ENCODE measurements at places on chromosomes 4 and X.

GRCh38 chrX:103376118-103376978 is at the start of gene BEX3:
BEX3 (plus strand) TSS chrX:103376538; CDS start chrX:103377522, 984 bp downstream.
- peak; percentile 38 for DNase-seq

DNA sequence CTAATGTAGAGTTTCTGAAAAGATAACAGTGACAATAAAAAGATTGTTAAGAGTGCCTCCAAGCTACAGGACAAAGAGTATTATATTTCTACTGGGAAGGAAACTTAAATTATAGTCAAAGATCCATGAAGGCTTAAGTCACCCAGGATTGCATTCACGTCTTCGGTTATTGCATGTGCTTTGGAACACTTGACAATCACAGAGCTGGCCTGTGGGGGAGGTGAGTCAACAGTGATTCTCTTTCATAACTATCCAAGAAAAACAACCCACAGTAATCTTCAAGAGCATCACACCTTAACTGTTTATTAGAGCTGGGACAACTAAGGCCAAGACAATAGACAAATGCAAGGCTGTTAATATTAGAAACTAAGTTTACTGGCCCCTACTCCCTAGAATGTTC is 40.3 kb downstream of the PDGFC start:
- no peak for DNase-seq

DNA sequence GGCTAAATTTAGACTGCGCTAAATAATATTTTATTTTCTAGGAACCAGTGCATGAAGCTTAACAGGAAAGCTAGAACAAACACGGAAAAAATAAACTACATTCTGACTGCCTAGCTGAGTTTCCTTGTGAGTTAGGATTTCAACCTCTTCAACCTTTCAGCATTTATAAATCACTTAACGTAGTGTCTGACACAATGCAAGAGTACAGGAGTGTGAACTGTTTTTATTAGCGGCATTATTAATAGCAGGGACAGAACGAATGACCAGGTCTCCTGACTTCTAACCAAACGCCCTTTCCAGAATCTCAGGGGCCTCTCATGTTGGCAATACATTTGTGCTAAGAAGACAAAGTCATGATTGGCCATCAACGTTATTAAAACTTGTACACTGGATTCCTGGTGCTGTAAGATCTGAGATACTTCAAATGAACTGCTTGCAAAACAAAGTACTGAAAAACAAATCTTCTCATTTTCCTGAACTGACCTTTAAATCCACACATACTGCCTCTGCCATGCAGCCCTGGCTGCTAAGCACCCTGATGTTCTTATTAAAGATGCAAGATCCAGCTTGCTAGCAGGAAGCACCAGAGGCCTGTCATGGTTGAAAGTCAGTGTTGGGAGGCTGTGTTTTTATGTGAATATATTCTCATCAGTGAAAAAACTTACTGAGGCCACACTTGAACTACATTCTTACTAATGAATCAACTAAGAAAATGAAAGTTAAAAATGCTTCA is 380.4 kb upstream of the CPEB2 start:
- no peak for DNase-seq

GRCh38 chr4:182280436-182281111 is 37.4 kb downstream of the TENM3 start:
- DNase-seq, result peak; percentile 38

DNA sequence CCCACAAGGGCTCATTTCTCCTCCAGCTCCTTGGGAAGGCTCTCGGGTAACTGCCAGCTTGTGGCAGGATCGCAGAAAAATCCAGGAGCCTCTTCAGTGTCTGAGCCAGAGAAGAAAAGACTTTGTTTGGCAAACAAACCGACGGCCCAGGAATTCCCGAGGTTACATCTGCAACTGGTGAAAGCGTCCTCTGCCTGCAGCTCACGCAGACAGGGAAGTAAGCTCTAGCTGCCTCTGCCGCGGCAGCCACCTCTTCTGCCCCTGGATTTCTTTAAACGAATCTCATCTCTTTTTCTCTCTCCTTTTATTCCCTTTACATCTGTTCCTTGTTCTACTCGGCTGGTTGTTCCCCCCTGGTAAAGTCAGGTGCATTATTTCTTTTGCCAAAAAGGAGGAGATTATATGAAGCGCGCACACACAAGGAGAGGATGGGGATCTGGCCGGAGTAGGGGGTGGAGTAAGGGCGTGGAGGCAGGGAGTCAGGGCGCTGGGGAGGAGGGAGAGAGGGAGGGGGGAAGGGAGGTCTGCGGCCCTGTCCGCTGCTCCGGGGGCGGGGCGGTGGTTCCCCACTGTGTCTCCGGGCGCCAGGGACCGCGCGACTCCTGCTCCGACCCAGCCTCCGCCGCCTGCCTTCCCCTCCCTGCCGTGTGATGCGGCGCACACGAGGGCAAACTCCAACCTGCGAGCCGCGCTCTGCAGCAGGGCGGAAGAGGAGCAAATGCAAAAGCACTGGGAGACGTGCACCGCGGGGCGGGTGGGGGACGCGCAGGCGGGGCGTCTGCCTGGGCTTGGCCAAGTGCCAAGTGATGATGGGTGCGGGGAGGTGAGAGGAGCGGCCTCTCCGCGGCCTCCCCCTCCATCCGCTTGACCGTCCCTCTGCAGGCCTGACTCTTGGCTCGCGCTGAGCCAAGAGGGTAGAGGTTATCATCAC is at the start of gene DCHS2:
DCHS2 (minus strand) TSS at position 459 of the 931 bp plus-strand sequence; CDS start at position 15, 444 bp downstream.
- peak; percentile 54 for DNase-seq

GRCh38 chrX:16394290-16394689 is 227.0 kb downstream of the MAGEB17 start:
- no peak for DNase-seq

DNA sequence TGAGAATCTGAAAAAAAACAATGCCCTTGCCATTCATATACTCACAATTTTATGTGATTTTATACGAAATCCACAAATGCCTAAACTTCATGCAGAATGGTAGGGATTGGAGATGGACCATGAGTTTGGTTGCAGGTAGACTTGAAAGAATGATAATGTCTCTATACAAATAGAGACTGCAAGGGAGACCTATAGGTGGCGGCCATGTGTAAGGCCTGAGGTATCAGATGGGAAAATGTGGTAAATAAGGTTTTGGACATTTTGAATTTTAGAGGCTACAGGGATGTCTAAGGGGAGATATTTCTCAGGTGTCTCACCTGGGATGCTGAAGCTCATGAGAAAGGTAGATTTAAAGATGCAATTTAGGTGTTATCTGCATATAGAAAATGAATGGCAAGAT is 78.0 kb downstream of the GABRB1 start:
- DNase-seq, result no peak

- DNase-seq, result no peak
These were observed 284.4 kb downstream of the ARHGAP24 start for GRCh38 chr4:85759388-85759787.

- peak; percentile 90 for DNase-seq
These were observed at the start of gene SGMS2 for GRCh38 chr4:107824350-107825071. SGMS2 (plus strand) TSS chr4:107824932; CDS start chr4:107895554, 70,622 bp downstream.

GRCh38 chr4:7390906-7391636 is 43.7 kb downstream of the PSAPL1 start:
- no peak for DNase-seq

- DNase-seq, result no peak
These were observed 107.8 kb downstream of the ANK2 start for GRCh38 chr4:113157086-113157857.

GRCh38 chrX:482702-483203 is 96.0 kb upstream of the PPP2R3B start:
- DNase-seq, result no peak

DNA sequence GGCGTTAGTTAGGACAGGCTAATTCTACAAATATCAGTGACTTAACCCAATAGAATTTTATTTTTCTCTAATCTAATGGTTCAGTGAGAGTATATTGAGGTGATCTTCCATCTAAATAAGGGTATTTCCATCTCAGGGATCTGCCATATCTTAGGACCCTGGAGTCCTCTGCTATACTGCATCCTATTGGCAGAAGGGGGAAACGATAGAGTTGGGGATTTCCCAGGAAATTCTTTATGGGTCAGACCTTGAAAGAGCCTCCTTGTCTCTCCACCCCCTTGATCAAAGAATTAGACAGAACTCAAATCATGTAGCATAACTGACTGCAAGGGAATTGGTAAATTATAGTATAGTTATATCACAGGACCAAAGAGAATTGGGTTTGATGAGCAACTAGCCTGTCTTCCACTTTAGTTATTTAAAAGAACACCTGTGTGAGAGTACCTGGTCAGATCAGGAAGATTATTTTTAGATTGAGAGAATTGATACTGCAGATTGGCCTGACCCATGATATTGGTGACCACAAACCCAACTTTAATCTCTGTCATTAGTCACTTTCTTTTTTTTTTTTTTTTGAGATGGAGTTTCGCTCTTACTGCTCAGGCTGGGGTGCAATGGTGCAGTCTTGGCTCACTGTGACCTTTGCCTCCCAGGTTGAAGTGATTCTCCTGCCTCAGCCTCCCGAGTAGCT is 25.6 kb downstream of the SMARCA5 start:
- DNase-seq, result no peak

DNA sequence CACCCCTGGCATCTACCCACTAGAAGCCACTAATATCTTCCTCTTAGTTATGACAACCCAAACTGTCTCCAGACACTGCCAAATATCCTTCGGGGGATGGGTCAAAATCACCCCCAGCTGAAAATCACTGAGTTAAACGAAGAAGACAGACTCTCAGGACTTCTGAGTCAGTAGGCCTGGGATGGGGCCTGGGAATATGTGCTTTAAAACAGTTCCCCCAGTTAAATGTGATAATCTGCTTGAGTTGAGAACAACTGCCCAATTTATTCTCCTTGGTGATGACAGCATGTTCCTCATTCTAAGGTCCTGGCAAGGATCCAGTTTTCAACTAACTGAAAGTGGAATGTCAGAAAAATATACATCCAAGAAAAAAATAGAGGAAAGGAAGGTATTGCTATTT is 52.4 kb downstream of the CBLL2 start:
- peak; percentile 65 for DNase-seq

DNA sequence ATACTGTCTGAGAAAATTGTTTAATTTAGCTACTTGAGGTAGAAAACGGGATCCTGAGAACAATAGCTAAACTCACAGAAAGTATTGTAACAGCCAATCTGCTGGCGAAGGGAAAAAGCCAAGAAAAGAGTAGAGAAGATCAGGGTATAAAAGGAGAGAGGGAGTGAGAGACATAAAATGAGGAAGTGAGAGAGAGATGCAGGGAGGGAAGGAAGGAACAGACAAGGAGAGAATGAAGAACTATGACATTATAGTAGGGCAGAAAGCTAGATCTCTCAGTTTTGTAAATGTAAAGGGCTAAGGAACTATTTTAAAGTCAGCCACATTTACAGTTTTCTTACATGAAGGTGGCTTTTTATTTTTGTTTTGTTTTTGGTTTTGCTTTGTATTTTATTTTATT is 1.6 kb upstream of the GIMD1 start:
- DNase-seq, result no peak

DNA sequence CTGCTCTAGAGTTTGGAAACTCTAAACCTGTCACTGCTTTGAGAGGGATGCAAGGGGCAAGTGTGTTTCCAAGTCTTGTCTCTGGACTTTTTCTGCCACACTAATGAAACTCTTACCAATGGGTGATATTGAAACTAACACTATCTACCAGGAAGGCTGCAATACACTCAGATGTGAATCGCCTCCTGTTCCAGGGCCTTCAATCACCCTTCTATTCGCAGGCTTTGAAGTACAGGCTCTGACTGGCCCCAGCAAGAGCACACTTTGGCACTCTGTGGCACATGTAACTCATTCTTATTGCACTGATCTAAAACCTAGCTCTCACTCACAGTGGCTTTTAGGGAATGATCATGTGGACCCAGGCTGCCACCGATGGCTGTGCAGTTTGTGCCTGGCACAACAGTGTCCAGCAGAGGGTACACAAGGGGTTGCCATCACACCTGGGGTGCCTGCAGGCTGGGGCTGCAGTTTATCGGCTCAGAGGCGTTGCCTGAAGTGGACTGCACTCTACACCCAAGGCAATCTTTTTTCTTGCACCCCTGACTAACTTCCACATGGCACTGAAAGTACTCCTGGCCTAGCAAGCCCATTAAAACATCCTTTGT is 210.8 kb downstream of the MGST2 start:
- DNase-seq, result no peak

- DNase-seq, result no peak
These were observed 119.2 kb downstream of the CORIN start for GRCh38 chr4:47718696-47719095.

DNA sequence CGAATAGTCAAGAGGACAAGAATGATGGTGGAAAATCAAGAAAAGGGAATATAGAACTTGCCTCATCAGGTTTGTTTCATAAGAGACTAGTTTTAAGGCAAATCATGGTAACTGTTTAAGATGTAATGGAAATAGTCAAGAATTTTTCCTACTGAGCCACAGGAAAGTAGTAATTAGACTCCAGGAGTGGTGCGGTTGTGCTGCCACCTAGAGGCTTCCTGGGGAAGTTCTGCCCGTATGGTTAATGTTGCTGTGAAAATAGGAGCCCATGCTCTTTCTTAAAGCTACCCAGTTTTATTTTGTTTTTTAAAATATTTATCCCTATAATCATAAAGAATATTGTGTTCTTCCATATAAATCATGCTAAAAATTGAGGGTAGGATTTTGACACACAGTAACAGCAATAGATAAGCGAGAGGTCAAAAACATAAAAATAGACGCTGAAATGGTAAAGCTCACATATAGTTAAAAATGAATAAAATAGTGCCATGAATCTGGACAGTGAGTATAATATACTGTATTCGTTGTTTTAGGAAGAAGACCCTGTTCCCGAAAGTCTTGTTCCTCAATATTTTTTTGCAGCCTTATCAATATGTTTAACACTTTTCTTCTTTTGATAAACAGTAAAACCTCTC is 87.0 kb downstream of the PHOX2B start:
- DNase-seq, result peak; percentile 76

GRCh38 chrX:16464369-16464768 is 185.6 kb upstream of the S100G start:
- DNase-seq, result no peak

DNA sequence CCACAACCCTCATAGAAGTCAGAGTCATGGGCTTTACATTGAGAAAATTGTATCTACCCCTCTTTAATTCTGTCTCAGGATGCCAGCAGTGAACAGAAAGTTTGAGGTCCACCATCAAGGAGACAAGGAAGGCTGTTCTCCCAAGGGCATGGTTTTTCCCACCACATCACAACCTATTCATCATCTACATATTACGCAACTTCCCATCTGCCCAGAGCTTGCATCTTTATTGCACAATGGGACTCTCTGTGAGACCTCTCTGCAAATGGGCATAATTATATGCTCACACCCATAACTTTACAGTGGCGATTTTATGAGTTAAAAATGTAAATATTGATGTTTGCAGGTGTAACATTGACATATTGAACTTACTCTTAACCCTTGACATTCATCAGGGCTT is 38.9 kb downstream of the PAGE2 start:
- DNase-seq, result no peak

GRCh38 chrX:2782171-2782570 is 30.3 kb downstream of the XG start:
- no peak for DNase-seq

- DNase-seq, result no peak
These were observed 76.6 kb upstream of the CBLL2 start for GRCh38 chrX:22196149-22196548.

- no peak for DNase-seq
These were observed 19.6 kb downstream of the SRPX2 start for GRCh38 chrX:100663642-100664041.
